ENCODE measurements at places on chromosomes 2 and 18. TPM values are rescaled to one million over a fixed set of nuclear protein-coding genes. Genes with fewer than 3 reads are reported as not detected.

Gene ATP6V1C2
- 2.2 TPM for polyA plus RNA-seq

Gene SLC9A4
- polyA plus RNA-seq, result 0.08 TPM

DNA sequence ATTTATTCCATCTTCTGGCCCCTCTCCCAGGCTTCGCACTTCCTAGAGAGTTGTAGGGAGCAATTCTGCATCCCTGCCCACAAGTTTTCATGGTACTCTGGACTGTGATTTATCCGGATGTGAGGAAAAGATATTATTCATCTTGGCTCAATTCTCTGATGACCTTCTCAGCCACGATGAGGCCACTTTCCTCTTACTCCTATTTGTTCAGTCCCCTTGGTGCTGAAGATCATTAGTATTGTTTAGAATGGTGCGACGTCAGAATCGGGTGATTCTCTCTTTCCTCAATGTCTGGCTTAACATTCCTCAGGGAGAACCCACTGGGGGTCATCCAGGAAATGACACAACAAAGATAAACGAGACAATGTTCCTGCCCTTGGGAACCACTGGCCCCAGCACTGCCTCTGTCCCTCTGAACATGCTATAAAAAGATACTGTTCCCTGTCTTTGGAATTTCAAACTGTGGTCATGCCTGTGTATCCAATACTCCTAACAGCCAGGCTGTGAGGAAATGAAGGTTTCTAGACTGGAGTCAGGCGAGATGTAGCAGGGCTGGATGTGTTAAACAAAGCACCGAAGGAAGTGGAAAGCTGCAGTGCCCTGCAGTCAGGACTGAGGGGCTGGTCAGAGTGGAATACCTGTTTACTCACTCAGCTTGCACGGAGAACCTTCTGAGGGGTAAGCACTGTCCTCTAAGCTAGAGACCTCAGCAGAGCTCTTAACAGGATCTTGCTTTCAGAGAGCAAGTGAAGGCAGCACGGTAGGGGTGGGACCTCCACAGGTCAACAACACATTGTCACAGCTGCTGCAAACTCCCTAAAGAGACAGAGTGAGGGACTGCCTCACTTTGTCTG, 12.9 kb upstream of the GLI2 start:
- no peak for DNase-seq

Gene DRC1
- polyA plus RNA-seq, result 6.7 TPM

Gene IWS1
- polyA plus RNA-seq, result 69.4 TPM

Gene KLF11
- 19.5 TPM for polyA plus RNA-seq

DNA sequence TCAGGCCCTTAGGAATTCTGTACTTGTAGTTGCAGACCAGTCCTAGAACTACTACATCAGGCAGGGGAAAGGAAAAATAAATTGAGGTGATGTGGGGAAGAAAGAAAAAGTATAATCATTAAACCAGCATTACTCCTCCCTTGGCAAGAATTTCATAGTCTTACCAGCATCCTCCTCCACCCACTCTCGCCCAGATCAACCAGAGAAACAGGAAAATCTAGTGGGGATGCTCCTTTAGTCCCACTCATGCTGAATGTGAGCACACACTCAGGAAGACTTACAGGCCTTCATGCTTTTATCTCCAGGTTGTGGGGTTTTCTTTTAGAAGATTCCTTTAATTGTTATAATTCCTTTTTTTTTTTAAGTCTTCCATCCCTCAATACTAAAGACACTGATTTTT, 129.3 kb upstream of the CCDC150 start:
- DNase-seq, result no peak

Gene TUBA4B
- polyA plus RNA-seq, result 6.0 TPM

GRCh38 chr2:8518979-8519668, 162.7 kb upstream of the ID2 start:
- DNase-seq, result no peak

DNA sequence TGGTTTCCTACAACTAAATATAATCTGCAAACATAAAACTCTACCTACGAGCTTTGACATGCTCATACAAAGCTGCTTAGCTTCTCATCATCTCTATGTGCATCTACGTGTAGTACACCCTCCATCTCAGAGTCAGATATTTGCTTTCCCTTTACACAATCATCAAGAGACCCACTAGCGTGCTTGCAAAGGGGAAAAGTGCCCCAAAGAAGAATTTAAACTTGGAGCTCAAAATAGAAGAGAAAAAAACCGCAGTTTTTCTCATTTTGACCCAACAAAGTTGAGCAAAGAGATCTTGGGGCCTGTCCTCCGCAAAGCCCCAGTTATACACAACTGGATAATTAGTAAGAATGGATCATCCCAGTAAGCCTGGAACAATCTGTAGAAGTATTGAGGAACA, 104.1 kb downstream of the PAX3 start:
- no peak for DNase-seq

- no peak for DNase-seq
These were observed 417.0 kb downstream of the TXNL1 start for GRCh38 chr18:56221195-56222065.

Gene CDH20
- 0.18 TPM for polyA plus RNA-seq

DNA sequence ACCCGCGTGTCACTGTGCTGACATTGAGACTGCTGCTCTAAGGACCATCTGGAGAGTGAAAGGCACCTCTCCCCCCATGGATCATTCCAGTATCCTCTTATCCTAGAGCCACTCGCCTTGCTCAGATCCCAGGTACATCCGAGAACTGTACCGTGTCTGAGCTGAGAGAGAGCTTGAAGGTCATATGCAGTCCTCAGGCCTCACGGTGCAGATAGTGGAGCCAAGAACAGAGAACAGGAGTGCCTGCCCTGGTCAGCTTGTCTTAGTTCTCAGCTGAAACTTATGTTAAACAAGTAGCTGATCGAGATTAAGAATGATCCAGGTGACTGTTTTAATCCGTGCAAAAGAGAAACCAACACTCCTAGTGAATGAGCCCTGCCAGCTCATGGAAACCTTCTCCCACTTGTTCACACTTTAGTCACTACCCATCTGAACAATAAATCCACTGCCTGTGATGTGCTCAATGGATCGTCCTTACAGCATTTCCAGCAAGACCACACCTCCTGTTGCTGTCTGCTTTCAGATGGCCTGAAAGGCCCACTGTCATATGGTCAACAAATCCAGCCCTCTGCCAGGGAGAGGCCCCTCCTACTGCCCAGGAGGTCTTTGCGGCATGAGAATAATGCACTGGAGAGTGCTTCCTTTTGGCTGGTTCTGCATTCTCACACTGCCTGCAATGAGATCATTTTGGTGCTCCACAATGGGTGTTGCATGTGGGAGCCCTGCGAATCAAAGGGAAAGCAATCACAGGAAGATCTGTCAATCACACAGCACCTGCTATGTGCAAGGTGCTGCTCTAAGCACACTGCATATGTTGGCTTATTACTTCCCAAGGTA, 43.7 kb upstream of the APCDD1 start:
- DNase-seq, result no peak

GRCh38 chr2:17012297-17012696, 346.7 kb upstream of the CYRIA start:
- DNase-seq, result no peak

DNA sequence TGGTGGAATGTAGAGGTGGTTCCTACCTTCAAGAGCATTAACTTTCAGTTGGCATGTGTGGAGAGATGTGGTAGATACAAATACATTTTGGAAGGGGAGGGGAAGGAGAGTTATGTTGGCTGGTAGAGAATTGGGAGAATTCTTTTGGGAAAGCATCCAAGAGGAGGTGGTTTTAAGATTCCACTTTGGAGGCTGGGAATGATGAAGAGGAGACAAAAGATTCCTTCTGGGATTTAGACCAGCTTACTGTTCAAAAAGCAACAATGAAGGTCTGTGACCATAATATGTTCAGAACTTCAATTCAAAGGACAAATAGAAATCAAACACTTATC, 120.8 kb upstream of the FOSL2 start:
- DNase-seq, result no peak

DNA sequence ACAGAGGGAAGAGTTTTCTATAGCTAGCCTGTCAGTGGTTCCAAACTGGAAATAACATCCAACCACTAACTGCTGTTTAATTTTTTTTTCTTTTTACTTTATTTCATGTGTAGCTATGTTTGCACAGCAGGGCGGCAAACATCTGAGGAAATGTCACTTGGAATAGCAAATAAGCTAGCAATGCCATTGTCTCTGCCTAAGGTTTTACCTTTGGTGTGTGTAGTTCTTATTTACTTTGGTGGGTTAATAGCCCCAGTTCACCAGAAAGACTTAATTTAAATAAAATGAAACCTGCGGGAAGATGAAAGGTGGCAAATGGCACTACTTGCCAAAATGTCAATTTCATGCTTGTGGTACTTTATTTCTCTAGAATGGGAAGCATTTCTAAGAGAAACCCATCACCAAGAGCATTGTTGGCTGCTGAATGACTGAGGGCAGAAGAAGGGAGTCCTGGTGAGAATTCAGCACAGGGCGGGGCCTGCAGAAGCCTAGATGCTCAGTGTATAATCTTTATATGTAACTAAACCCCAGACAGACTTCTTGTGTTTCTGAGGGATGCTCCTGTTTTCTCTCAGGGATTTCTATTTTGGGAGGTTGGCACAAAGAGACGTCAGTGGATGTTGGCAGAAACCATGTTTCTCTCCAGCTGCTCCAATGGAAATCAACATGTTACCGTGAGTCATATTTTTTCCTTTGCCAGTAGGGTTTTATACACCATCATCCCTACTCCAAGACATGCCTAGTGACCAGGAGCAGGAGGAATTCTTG, 300.4 kb upstream of the NT5C1B start:
- no peak for DNase-seq

Gene IL1RL2
- polyA plus RNA-seq, result 1.4 TPM

GRCh38 chr2:224938651-224939182, 103.6 kb downstream of the DOCK10 start:
- DNase-seq, result no peak

DNA sequence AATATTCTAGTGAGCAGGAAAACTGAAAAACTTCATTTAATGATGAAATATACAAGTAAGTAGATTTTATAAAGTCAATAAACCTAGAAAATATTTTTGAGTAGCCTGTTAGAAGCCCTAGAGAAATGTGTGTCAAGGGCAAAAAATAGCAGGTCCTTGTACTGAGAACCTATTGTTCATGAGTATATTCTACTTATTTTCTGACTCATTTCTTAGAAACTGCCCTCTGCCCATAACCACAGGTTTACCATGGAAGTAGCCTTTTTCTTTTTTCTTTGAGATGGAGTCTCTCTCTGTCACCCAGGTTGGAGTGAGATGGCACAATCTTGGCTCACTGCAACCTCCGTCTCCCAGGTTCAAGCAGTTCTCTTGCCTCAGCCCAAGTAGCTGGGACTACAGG, 19.4 kb upstream of the SELENOI start:
- no peak for DNase-seq

Gene CDK15
- polyA plus RNA-seq, result 0.42 TPM

All from left lung (tissue), 14 donors.